ENCODE measurements at places on chromosomes 11 and 22.

DNA sequence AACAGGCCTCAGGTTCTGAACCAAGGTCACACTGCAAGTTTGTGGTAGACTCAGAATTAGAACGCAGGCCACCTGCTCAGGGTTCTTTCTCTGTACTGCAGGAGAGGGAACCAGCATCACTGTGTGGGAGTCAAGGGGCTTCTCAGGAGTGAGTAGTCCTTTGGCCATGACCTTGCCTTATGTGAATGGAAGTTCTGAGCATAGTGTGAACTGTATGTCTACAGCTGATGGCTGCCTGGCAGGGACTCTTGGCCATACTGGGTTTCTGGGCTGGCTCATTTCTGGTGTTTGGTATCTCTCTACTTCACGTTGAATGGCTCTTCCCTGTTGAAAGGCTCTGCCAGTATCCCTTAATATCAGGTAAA is 40.1 kb upstream of the TUB start:
- DNase-seq: no peak

GRCh38 chr11:14258221-14258935 is 100.6 kb downstream of the RRAS2 start:
- no peak for DNase-seq

DNA sequence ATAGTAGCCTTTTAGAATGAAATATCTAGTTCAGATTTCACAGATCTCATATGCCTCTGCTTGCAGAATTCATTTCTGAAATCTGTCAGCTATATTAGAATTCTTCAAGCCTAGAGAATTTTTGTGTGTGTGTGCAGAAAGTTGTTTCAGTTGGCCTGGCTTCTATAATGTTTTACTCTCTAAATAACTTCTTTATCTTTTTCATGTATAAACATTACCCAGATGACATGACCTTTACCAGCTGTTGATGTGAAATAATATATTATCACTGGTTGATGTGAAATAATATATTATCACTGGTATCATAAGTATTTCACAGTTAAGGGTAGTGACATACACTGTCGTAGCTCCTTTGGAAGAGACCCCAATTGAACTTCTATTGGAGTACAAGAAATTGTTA is 72.8 kb downstream of the ALX4 start:
- DNase-seq: no peak

DNA sequence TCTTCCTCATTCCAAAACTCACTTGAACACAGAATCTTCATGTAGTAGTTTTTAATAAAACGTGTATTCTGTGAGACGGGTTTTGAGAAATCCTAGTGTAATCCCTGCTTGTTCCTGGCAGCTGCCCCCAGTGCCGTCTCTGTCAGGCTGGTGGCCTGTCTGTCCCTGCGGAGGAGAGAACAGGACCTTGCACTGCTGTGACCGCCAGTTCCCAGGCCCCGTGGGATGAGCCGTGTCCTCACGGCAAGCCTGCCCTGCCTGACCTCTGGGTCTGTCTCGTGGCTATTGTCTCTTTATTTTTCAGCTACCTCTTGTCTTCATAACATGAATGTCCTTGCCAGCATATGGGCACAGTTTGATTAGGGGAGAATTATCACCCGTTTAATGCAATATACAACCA is 535.5 kb upstream of the B3GAT1 start:
- DNase-seq: no peak

All from NCI-H69 (cell line).